ENCODE measurements at places on chromosomes 1 and 21.
A peak's percentile ranks its signal among the peaks of the same experiment; 100 is the strongest.

DNA sequence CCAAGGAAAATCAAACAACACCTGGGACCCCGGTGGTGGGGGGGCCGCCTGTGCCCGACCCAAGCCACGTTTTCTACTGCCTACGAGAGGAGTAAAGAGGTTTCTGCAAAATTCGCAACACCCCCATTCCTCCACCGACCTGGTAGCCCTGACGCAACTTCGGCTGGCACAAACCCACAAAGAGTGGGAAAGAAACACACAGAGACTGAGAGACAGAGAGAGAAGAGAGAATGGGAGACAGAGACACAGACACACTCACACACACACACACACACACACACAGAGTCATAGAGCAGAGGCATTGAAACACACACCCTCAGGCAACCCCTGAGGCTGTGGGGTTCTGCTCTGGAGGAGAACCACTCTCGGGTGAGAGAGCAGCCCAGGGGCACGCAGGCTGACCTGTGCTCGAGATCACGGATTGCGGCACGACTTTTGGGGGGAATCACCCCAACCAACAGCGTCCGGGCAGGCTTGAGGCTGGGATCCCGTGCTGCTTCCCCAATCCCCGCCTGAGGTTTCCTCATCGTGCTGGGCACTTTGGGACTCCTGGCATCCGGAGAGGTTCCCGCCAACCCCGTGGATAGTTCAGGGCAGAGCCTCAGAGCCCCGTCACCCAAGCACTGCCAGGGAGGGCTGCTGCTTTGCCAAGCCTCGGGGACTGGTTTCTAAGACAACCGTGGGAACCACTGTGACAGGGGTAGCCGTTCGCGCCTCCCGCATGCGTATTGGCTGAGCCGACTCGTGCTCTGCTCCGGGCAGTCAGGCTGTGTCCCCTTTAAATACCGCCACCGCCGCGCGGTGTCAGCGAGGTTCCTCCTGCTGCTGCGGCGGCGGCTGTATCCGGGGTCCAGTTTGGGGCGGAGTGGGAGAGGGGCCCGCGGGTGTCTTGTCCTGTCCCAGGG is 682.4 kb upstream of the TPTE start:
- no peak for DNase-seq

DNA sequence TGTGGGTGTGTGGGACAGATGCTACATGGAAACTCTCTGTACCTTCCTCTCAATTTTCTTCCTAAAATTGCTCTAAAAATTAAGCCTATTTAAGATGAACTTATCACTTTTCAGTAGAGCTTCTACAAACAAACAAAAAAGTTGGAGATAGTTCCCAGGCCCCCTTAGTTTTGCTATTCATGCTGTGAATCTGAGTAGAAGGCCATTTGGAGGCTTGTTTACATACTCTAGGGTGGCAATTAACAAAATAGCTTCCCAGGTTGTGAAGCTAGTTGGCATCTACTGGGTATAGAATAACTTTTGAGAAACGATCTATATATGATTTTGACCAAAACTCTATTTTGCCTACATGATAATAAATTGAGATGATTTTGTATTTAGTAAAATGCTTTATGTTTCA is 541.4 kb upstream of the B3GALT2 start:
- no peak for DNase-seq

GRCh38 chr1:22075718-22076117 is 23.2 kb downstream of the CDC42 start:
- no peak for DNase-seq

DNA sequence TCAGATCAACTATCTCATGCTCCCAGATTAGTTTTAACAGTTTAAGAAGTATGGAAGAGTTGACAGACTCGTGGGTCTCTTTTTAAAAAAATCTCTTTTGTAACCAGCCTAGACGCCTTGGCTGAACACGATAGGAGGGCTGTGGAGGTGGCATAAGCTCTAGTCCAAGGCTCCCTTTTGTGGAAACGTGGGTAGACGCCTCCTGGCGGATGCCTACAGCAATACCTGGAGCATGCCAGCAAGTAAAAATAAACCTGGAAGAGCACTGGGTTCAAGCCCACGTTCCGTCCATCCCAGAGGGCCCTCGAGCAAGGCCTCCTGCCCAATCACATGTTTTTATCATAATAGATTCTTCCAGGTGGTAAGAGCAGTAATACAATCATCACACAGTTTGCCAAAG is 87.9 kb downstream of the RGS7 start:
- no peak for DNase-seq

DNA sequence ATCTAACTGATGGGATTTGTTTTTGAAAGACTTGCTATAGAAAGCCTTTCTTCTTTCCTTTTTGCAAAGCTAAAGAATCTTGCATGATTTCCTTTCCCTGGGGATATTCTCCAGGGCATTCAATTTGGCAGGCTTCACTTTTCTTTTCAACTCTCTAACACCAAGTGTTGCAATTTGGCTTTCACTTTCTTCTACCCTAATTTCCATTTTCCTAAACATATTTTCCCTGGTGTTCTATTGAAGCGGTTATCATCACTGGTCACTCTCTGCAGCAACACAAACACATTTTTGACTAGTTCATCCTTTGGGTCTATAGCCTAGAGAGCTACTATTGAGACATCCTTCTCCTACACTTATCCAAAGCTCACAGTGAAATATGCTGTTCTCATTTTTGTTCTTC is 424.5 kb downstream of the NEGR1 start:
- DNase-seq: no peak

DNA sequence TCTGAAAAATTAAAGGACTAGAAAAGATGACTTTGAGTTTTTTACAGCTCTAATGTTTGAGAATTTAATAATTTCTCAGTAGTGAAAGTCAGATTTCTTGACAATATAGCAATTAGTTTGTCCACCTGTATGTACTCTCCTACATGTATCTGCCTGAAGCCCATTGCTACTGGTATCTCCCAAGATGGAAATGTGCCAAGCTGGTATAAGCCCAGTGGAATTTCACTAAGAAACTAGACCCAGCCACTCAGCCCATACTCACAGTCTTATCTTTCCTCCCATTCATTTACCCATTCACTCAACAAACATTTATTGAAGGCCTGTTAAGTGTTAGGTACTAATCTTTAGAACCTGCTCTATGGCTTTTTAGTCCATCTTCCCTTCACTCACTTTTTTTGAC is 21.6 kb upstream of the TRIM45 start:
- DNase-seq: no peak

GRCh38 chr1:223211323-223211985 is 68.4 kb upstream of the TLR5 start:
- DNase-seq: no peak

- DNase-seq: no peak
Measured at GRCh38 chr1:2894381-2895041, 93.0 kb upstream of the TTC34 start.

DNA sequence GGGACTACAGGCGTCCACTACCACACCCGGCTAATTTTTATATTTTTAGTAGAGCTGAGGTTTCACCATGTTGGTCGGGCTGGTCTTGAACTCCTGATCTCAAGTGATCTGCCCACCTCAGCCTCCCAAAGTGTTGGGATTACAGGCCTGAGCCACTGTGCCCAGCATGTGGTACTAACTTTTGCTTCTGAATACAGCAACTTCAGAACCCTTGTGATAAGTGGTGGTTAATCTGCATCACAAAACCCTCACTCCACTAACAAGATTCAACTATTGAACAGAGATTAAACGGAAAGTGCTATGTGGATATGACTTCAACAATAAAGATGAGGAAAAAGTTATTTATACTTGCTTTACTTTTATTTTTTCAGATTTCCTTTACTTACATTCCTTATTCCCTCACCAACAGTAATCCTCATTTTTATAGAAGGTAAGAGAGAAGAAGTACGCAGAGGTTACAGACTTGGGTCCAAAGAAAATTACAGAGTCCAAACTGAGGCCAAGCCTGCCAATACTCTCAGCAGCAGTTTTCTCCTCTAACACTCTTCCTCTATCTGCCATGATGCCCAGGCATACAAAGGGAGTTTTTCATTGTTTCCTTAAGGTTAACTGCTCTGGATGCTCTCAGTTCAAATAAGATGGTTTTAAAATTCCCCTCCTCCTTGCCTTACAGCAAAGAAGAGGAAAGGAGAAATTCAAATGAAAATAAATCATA is 44.3 kb downstream of the SLC16A1 start:
- DNase-seq: no peak

- DNase-seq: no peak
Measured at GRCh38 chr1:198764748-198765147, 125.9 kb downstream of the PTPRC start.

GRCh38 chr1:181166377-181167196 is 78.1 kb downstream of the IER5 start:
- DNase-seq: peak; percentile 89

- DNase-seq: no peak
Measured at GRCh38 chr1:178238722-178239510, 145.0 kb downstream of the RASAL2 start.

- DNase-seq: no peak
Measured at GRCh38 chr1:23178414-23178813, 9.8 kb upstream of the LUZP1 start.

GRCh38 chr1:240682166-240682858 is 70.4 kb upstream of the GREM2 start:
- no peak for DNase-seq

DNA sequence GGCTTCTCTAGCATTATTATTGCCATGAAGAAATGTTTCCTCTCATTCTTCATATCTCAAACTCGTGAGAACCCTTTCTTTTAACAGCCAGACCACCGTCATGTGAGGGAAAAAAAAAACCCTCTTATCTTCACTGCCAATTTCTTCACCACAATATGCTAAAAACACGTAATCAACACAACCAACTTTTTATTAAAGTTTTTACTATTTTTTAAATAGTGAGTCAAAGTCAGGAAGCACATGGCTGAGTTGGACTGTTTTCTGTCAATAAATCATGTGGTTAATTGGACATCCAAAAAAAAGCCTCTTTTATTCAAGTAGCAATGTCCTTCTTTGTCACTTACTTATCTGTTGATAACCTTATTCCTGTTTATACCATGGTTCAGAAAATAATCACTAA is 55.9 kb upstream of the SAMD13 start:
- no peak for DNase-seq

GRCh38 chr1:53129891-53130597 is 12.4 kb downstream of the SLC1A7 start:
- DNase-seq: no peak

GRCh38 chr1:206429421-206429820 is 40.9 kb upstream of the IKBKE start:
- DNase-seq: no peak

GRCh38 chr1:41981796-41982195 is 63.1 kb upstream of the HIVEP3 start:
- DNase-seq: no peak

DNA sequence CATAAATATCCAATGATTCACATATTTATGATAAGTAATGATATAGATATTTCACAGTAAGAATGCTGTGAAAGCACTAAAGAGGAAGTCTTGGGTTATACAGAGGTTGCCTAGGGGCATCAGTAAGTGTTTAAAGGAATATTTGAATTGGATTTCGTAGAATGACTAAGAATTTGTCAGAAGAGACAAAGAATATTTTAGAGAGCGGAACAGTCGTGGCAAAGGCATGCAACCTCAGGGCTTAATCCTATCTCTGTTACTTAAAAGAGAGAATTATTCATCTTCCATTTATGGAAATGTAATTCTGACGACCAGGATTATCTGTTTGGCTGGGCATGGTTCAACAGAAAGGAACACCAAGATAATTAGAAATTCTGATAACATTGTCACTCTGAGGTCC is 171.9 kb upstream of the NR5A2 start:
- DNase-seq: no peak

- DNase-seq: no peak
Measured at GRCh38 chr1:207750631-207751305, 1.1 kb upstream of the CD46 start.

DNA sequence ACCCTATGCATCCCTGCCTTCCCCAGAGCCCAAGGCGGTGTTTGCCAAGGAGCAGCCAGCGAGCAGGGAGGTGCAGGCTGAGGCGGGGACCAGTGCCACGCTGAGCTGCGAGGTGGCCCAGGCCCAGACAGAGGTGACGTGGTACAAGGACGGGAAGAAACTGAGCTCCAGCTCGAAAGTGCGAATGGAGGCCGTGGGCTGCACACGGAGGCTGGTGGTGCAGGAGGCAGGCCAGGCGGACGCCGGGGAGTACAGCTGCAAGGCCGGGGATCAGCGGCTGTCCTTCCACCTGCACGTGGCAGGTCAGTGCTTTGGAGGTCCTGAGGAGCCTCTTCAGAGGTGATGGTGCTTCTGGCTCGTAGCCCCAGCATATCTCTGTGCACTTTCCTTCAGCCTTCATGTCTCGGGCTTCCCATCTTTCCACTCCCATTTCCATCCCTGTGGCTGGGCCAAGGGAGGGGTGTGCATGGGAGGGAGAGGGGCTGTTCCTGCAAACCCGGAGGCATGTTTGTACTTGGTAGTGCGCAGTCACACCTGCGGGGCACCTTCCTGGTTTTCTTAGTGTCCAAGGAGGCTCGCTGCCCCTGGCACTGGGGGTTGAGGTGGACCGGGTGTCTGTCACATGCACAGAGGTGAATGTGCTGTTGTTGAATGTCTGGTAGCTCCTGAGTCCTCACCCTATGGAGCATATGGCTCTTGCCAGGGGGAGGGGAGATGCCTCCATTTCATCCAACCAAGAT is 56.4 kb downstream of the OBSCN start:
- no peak for DNase-seq

DNA sequence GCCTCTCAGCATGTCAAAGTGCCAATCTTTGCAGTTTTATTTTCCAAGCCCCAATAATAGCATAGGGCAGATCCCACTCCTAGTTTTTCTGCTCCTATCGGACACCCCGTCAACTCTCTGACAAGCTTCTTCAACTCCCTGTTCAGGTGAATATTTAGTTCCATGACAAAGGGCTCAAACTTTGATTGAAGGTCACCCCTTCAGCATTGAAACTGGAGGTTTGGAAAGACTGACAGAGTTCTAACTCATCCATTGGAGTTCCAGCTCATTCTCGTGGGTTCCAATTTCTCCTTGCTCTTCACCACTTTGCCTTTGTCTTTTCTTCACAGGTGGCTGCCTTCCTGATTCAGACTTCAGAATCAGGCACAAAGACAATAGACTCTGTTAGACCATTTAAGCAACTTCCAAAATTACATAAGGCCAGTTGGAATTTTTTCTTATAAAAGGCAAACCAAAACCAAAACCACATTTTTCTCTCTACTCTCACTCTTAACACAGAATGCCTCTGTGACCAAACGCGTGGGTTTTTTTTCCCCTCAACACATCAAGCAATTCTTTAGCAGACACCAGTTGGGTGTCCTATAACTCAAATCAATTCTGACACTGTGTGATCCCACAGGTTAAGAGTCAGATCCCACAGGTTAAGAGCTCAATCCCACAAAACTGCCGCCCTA is 169.3 kb upstream of the USP25 start:
- no peak for DNase-seq

- no peak for DNase-seq
Measured at GRCh38 chr1:178294654-178295053, 200.8 kb downstream of the RASAL2 start.

GRCh38 chr1:153698923-153699714 is 20.6 kb downstream of the NPR1 start:
- no peak for DNase-seq

DNA sequence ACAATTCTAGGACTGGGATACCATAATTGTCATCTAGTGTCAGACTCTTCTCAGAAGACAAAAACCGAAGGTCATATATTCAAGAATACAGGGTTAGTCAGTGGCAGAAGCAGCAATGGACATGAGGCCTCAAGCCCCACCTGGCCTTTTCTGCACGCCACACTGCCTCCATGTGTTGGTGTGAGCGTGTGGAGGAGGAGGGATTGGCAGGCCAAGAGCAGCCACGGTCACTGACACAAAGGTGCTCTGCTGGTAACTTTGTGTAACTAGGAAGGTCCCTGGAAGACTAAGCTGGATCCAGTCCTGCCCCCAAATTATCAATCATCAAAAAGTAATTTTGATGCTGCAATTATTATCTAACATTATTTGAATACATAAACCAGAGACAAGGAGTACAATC is 34.9 kb downstream of the HSF2BP start:
- DNase-seq: no peak
